ENCODE measurements at places on chromosomes 6 and 20.

DNA sequence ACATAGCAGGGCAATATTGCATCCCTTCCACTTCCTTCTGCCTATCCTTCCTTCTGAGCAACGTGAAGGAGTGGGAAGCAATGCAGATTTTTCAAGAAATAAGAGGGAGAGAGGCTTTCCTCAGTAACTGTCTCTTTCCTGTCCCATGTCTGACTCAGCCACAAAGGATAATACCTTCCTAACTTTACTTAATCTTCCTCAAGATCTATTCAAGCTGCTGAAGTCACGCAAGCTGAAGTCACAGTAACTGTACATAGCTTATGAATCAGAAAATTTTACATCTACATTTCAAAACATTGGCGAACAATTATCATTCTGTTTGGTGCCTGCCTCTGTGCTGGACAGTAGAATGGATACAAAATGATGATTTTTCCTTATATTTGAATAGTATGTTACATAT, 86.4 kb upstream of the POU3F2 start:
- DNase-seq = no peak

GRCh38 chr6:139611327-139612134, 237.1 kb upstream of the CITED2 start:
- no peak for DNase-seq

DNA sequence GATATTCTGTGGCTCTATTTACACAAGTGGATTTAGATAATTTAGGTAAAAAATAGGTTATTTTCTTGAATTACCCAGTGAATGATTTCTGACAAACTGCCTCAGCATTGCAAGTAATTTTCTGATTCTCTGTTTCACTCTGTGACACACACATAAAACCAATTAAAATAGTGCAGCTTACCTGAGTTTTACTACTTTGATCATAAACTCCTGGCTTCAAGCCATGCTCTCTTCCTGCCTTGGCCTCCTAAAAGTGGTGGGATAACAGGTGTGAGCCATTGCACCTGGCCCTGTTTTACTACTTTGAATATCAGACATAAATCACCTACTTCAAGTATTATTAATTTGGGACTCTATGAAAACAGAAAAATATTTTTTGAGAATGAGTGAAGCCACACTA, 462.9 kb downstream of the ADGRB3 start:
- DNase-seq = no peak

DNA sequence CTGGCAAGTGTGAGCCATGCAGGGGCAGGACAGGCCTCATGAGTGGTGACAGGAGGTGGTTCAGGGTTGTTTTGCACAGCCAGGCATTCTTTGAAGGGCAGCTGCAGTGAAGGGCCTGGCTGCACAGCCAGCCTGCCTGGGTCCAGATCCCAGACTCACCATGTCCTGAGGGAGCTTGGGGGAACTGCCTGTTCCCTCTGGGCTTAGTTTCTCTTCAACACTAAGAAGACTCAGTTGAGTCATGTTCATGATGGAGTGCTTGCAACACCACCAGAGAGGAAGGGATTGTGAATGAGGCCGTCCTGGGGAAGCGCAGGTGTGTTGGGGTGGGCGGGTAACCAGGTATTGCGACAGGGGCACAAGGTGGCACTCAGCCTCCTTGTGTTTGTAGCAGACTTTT, 102.4 kb downstream of the CDH26 start:
- no peak for DNase-seq

DNA sequence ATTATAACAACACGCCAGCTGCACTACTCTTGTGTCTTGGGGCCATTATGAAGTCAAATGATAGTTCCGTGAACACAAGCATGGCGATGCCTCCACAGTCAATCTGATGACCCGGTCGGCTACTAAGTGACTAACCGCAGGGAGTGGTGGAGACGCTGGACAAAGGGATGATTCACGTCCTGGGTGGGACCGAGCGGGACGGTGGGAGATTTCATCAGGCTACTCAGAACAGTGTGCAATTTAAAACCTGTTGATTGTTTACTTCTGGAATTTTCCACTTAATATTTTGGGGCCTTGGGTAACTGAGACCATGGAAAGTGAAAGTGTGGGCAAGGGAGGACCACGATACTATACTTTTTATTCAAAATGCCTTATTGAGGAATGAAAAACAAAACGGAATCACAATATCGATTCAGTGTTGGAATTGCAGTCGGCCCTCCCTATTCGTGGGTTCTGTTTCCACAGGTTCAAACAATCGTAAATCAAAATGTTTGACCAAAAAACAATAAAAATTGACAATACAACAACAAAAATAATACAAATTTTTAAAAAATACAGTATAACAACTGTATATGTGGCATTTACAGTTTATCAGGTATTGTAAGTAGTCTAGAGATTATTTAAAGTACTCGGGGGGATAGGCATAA, 66.5 kb downstream of the MYLK4 start:
- no peak for DNase-seq

DNA sequence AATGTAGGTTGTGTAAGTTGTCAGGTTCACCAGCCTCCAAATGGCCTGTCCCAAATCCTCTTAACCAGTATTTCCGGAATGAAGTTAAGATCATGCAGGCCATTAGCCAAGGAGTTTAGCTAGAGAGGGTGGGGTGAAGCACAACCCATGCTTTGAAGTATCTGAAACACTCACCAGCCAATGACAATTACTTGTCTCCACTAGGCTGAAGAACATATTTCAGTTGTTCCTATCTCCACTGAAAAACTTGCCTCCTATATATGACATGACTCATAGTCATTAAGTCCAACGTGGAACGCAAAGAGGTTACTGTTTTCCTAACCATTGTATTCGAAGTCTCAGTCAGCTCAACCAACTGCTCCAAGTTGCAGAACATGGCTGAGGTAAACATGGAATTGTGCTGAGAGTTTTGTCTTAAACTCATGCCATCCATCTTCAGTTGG, 37.4 kb upstream of the TNFAIP3 start:
- no peak for DNase-seq

- peak; percentile 4 for DNase-seq
These were observed 157.4 kb upstream of the LAMA2 start for GRCh38 chr6:128725271-128726233.

- no peak for DNase-seq
These were observed 33.3 kb upstream of the ADGRF4 start for GRCh38 chr6:47665112-47665511.
